Activated CD4-positive, alpha-beta T cell treated with anti-CD3 and anti-CD28 coated beads, Interleukin-2, amount 10 ng/mL, durations not matched to agents 7 days and 5 days (primary cell): ENCODE measurements at places on chromosomes 12 and 14. TPM values are rescaled to one million over a fixed set of nuclear protein-coding genes. Genes with fewer than 3 reads are reported as not detected.

- no peak for DNase-seq
- H3K4me3 ChIP-seq: no peak overlapping the region
- no peaks in the 10 kb centered on the region for H3K4me1 ChIP-seq
These were observed 337.5 kb downstream of the GLT1D1 start for GRCh38 chr12:129190827-129191226.

DNA sequence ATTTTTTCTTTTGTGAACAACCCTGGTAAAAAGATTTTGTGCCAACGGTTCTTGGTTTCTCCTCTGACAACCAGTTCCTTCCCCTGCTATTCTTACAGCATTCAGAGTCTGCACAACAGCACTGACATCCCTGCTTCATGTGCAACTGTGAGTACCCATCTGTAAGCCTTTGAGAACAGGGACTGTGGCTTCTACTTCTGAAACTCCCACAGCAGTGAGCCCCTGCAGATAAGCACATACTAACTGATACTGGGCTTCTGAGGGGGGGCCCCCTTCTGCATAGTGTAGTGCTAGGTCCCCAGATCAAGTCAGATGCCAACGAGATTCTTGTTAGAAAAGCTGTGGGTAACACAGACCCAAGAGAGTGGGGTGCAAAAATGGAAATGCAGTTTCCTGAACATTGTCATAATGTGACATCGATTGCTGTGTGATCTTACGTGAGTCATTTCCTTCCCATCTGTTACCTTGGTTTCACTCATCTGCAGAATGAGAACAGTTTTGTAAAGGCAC lies 11.1 kb upstream of the NINJ2 start:
- peak overlapping the region; percentile 56 for H3K4me3 ChIP-seq
- H3K4me1 ChIP-seq: peaks cover 67% of the 10 kb centered on the region
- H3K27me3 ChIP-seq: no peaks in the 10 kb centered on the region
- no peaks in the 10 kb centered on the region for H3K36me3 ChIP-seq
- peak overlapping the region; percentile 96 for H3K27ac ChIP-seq
- peak; percentile 82 for DNase-seq

DNA sequence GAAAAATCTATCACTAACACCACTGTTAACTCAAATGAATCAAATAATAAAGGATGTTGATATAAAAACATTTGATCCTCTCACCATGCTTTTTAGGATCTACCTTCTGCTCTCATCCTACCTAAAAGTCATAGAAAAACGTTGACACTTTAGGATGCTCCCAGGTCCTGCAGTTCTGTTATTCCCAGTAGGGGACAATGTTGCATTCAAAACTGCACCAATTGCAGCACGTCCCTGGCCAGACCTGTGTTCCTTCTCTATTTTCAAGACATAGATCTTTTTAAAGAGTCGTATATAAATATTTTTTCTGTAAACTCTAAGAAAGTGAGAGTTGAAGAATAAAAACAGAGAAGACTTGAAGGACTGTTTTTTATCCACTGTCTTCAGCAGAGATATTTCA lies 8.8 kb downstream of the AICDA start:
- no peak overlapping the region for H3K27ac ChIP-seq
- DNase-seq: no peak
- no peak overlapping the region for H3K4me3 ChIP-seq
- peaks cover 2% of the 10 kb centered on the region for H3K4me1 ChIP-seq
- H3K36me3 ChIP-seq: no peaks in the 10 kb centered on the region

POLE gene
- total RNA-seq: 176 TPM

DNA sequence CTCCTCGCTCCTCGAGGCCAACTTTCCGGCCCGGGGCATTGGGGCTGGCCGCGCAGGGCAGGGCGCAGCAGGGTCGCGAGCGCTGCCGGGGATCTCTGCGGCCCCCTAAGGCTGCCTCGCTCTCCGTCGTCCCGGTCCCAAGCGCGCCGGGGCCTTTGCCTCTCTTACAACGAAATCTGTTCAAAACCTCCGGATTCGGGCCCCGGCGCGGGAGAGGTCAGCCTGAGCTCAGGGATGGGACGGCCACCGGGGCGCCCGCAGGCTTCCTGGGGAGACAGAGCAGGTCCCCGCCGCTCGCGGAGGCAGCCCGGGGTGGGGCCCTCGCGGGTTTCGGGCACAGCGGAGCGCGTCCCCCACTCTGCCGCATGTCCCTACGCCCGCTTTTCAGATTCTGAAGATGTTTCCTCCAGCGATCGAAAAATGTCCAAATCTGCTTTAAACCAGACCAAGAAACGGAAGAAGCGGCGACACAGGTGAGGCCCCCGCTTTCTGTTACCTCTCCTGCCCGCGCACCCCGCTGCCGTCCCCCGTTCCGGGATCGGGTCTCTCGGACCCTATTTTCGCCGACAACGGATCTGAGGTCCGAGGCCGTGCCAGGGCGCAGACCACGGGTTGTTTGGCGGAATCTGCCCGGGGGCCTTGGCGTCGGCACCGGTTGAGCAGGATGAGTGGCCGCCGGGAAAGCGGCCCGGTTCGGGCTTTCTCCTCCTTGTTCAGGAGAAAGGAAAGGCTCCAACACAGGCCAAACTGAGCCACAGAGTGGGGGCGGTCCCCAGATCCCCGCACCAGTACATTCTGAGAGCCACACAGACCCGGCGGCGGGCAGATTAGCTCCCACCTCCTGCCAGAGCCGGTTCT lies 1.8 kb downstream of the VSX2 start:
- H3K4me3 ChIP-seq: no peak overlapping the region
- no peak for DNase-seq
- peaks cover 81% of the 10 kb centered on the region for H3K27me3 ChIP-seq
- H3K36me3 ChIP-seq: no peaks in the 10 kb centered on the region
- no peak overlapping the region for H3K27ac ChIP-seq

- H3K27ac ChIP-seq: no peak overlapping the region
- no peaks in the 10 kb centered on the region for H3K36me3 ChIP-seq
- peaks cover 7% of the 10 kb centered on the region for H3K27me3 ChIP-seq
These were observed 11.5 kb upstream of the PARP11 start for GRCh38 chr12:3884671-3885070.

- DNase-seq: peak; percentile 92
- no peaks in the 10 kb centered on the region for H3K27me3 ChIP-seq
- H3K4me1 ChIP-seq: peaks cover 55% of the 10 kb centered on the region
These were observed 3.1 kb downstream of the CCND2 start for GRCh38 chr12:4276524-4277204.

KRT6A gene
- total RNA-seq: not detected

GRCh38 chr12:93361151-93361919 lies 16.4 kb upstream of the NUDT4 start:
- DNase-seq: no peak

- no peaks in the 10 kb centered on the region for H3K27me3 ChIP-seq
- no peak for DNase-seq
- H3K36me3 ChIP-seq: peaks cover 89% of the 10 kb centered on the region
- peaks cover 97% of the 10 kb centered on the region for H3K4me1 ChIP-seq
- H3K4me3 ChIP-seq: peak overlapping the region; percentile 56
These were observed 47.0 kb downstream of the BCL11B start for GRCh38 chr14:99224948-99225347.

MIP gene
- not detected for total RNA-seq

GRCh38 chr12:54439096-54439495 lies 20.0 kb upstream of the ITGA5 start:
- H3K4me3 ChIP-seq: no peak overlapping the region
- H3K27me3 ChIP-seq: peaks cover 7% of the 10 kb centered on the region
- DNase-seq: no peak
- no peak overlapping the region for H3K27ac ChIP-seq
- peaks cover 7% of the 10 kb centered on the region for H3K4me1 ChIP-seq

- no peak overlapping the region for H3K4me3 ChIP-seq
- H3K27ac ChIP-seq: no peak overlapping the region
- peaks cover 3% of the 10 kb centered on the region for H3K4me1 ChIP-seq
- DNase-seq: no peak
These were observed 59.3 kb upstream of the TMPO start for GRCh38 chr12:98456041-98456440.

PTPRO gene
- 10.2 TPM for total RNA-seq

TCL1B gene
- not detected for total RNA-seq

GRCh38 chr12:42609605-42610004 lies 20.1 kb upstream of the PRICKLE1 start:
- DNase-seq: no peak
- no peaks in the 10 kb centered on the region for H3K27me3 ChIP-seq
- no peak overlapping the region for H3K4me3 ChIP-seq
- H3K36me3 ChIP-seq: no peaks in the 10 kb centered on the region

ABCC9 gene
- total RNA-seq: not detected

DNA sequence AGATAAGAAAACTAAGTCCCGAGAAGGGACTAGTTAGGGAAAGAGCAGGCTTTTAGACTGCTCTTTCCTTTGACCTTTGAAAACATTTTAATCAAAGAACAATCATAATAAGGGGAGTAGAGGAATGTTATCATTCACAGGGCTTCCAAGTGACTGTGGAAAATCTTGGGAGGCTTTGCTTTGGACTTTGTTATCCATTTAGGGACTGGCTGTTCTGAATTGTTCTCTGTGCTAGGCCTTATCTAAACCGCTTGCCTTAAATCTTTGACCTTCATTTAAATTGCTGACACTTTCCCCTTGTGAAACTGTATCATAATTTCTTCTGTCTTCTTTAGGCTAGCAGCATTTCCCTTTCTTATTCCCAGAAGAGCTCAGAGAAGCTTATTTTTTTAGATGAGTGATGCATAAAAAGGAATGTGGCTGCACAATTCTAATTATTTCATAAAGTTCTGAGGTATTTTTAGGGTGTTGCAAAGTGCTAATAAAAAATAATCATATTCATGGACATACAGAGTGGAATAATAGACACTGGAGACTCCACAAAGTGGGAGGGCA lies 9.5 kb upstream of the CALM1 start:
- no peak overlapping the region for H3K27ac ChIP-seq
- no peak overlapping the region for H3K4me3 ChIP-seq
- no peaks in the 10 kb centered on the region for H3K27me3 ChIP-seq
- H3K4me1 ChIP-seq: peaks cover 27% of the 10 kb centered on the region
- peaks cover 1% of the 10 kb centered on the region for H3K36me3 ChIP-seq

DNA sequence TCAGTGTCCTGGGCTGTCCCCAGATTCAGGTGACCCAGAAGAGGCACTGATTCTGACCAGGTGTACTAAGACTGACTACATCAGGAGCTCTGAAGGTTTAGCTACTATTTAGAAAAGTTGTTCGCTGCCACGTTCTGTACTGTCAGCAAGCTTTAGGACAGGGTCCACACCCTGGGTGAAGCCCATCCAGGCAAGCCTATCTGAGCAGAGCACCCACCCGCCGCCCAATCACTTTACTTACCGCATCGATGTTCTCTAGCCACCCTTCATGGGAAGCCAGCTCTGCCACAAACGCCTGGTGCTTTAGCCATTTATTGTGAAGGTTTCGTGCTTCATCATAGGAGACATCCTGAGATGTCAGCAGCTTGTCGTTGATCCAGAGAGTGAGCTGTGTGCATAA lies 79.8 kb downstream of the PLEKHG3 start:
- H3K27ac ChIP-seq: no peak overlapping the region
- no peak for DNase-seq
- H3K4me1 ChIP-seq: no peaks in the 10 kb centered on the region
- H3K27me3 ChIP-seq: peaks cover 6% of the 10 kb centered on the region

- H3K36me3 ChIP-seq: peaks cover 1% of the 10 kb centered on the region
- no peak overlapping the region for H3K27ac ChIP-seq
- H3K27me3 ChIP-seq: peaks cover 33% of the 10 kb centered on the region
- H3K4me3 ChIP-seq: no peak overlapping the region
- H3K4me1 ChIP-seq: peaks cover 21% of the 10 kb centered on the region
These were observed 6.7 kb upstream of the PRPF40B start for GRCh38 chr12:49616533-49617219.

DNA sequence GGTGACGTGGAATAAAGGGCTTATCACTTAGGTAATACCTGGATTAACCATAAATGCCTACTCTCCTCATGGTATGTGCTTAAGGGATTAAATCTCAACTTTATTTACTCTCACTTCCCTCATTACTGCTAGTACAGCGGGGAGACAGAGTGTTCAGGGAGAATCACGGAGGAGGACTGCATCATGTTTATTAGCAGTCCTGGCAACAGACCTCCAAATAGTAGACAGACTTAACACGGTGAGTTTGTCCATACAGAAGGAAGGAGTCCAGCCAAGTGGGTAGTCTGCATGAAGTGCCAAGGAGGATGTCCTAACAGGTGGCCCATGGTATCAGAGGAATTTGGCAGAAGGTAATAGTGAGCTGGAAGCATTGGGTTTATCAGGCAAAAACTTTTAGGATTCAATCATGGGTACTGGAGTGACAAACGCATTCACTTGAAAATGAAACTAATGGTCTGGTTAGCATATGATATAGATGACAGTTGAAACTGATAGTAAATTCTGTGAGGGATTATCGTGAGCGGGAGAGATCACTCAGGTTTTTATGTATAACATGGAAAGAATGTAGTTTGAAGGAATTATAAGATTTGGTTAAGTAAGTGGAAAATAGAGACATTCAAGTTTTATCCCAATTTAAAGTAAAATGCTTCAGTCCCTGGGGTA lies 471.8 kb downstream of the TMEM117 start:
- H3K27me3 ChIP-seq: no peaks in the 10 kb centered on the region
- H3K4me3 ChIP-seq: no peak overlapping the region
- H3K27ac ChIP-seq: no peak overlapping the region
- no peak for DNase-seq

- no peaks in the 10 kb centered on the region for H3K36me3 ChIP-seq
- DNase-seq: no peak
- H3K27me3 ChIP-seq: peaks cover 9% of the 10 kb centered on the region
- H3K4me1 ChIP-seq: peaks cover 16% of the 10 kb centered on the region
These were observed 26.1 kb downstream of the KRT8 start for GRCh38 chr12:52878507-52879393.

PLD4 gene
- total RNA-seq: not detected

DNA sequence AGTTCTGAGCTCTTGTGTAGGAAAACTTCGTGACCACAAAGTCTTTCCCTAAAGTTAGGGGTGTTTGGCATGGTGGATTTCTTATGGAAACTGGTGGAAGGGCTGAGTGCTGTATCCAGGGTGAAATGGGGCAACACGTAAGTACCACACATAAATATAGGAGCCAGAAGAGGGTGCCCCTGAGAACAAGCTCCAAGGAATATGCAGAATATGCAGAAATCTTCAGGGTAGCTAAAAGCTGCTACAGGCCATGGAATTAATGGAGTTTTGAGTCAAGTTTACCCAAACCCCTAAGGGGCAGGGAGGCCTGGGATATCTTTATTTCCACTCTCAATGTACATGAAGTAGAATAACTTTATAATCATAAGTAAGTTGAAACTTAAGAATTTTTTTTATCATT lies 44.0 kb downstream of the ZNF664 start:
- peaks cover 18% of the 10 kb centered on the region for H3K36me3 ChIP-seq
- no peaks in the 10 kb centered on the region for H3K4me1 ChIP-seq
- H3K4me3 ChIP-seq: no peak overlapping the region
- H3K27me3 ChIP-seq: no peaks in the 10 kb centered on the region

TAS2R9 gene
- total RNA-seq: not detected
